ENCODE measurements at places on chromosomes 2 and 18.

GRCh38 chr2:40814616-40815015 is 362.7 kb upstream of the SLC8A1 start:
- DNase-seq, result no peak

DNA sequence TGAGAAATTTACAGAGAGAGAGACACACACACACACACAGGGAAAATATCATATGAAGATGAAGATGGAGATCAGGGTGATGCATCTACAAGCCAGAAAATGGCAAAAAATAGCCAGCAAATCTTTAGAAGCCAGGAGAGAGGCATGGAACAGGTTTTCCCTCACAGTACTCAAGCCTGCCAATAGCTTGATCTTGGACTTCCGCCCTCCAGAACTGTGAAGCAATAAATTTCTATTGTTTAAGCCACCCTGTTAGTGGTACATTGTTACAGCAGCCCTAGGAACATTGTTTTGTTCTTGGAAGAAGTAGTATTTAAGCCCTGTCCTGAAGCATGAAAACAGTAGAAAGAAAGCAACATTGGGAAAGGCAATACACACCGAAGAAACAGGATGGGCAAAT is 292.0 kb upstream of the LRP1B start:
- DNase-seq, result no peak

GRCh38 chr2:233242231-233242927 is 9.1 kb upstream of the ATG16L1 start:
- DNase-seq, result no peak

DNA sequence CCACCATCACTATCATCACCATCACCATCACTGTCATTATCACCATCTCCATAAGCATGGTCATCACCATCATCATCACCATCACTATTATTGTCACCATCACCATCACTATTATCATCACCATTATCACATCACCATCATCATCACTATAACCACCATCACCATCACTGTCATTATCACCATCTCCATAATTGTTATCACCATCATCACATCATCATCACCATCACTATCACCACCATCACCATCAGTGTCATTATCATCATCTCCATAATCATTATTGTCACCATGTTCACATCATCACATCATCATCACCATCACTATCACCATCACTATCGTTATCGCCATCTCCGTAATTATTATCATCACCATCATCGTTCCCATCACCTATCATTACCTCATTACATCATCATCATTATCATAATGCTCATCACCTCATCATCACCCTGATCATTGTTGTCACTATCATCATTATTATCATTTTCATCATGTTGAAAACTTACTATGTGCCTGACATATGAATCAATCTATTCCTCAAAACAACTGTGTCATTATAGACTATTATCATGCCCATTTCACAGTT is 280.3 kb upstream of the HS6ST1 start:
- DNase-seq, result no peak

DNA sequence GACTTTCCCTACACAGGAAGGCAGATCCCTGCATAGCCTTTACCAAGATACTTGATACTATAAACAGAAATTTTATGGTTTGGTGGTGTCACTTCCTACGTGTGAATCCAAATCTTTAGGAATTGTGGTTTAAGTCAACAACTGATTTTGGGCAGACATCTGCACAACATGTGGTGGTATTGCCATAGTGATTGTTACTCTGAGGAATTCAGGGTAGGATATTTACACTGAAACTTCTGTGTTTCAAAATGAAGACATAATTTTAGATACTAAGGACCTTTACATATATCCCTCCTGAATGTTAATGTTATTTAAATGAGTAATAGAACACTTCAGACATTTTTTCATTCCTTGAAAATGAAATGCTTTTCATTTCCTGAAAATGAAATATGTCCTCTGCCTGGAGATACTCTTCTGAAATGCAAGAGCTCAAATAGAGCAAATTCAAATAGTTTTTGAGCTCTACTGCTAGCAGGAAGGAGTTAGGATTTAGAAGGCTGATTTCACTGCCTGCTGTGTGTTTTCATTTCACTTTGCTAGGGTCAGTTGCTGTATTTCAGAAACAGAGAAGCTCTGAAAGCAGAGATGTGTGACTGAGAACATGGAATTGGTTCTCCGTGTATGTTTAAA is 77.2 kb downstream of the MDH1 start:
- DNase-seq, result no peak

- no peak for DNase-seq
Observed at GRCh38 chr2:149160195-149160594, 121.7 kb downstream of the LYPD6B start.

GRCh38 chr18:65464361-65464760 is 286.5 kb upstream of the CDH7 start:
- no peak for DNase-seq

DNA sequence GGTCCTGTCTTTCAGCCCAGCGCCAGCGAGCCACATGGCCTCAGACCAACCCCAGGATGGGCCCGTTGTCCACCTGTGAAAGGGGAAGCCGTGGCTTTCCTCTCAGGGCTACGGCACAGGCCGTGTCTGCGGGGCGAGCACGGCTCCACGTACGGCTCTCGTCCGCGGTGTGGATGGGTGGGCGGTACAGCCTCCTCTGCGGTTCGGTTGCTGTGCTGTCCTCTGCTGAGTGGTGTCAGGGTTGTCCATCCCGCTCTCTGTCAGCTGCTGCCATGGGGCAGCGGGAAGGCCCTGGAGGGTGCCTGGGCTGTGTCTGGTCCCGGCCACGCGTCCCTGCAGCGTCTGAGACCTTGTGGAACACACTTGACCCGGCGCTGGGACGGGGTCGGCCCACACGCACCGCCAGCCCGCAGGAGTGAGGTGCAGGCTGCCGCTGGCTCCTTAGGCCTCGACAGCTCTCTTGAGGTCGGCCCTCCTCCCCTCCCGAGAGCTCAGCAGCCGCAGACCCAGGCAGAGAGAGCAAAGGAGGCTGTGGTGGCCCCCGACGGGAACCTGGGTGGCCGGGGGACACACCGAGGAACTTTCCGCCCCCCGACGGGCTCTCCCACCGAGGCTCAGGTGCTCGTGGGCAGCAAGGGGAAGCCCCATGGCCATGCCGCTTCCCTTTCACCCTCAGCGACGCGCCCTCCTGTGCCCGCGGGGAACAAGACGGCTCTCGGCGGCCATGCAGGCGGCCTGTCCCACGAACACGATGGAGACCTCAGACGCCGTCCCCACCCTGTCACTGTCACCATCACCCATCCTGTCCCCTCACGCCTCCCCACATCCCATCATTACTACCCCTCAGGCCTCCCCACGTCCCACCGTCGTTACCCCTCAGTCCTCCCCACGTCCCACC is 128.7 kb downstream of the NFATC1 start:
- DNase-seq, result no peak

- no peak for DNase-seq
Observed at GRCh38 chr2:20229322-20230113, 4.6 kb upstream of the SDC1 start.

- peak; percentile 33 for DNase-seq
Observed at GRCh38 chr2:119659601-119660342, 19.2 kb upstream of the TMEM177 start.

DNA sequence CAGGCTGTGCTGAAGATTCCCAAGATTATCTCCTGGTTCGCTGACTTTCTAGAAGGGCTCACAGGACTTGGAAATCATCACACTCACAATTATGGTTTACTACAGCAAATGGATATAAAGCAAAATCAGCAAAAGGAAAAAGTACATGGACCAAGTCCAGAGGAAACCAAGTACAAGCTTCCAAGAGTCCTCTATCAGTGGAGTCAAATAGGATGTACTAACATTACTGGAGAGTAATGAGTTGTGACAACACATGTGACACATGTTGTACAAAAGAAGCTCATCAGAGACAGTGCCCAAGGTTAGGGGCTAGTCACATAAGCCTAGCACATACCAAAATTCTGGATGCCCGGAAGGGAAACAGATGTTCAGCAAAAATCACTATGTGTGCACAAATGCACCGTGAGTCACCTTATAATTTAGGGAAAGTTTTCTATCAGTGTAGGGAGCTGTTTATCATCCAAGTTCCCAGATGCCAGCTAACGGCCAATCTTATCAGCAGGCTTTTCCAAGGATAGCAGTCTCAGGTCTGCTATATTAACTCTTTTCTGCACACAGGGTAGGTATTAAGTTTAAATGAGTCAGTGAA is 9.5 kb downstream of the TMEM237 start:
- no peak for DNase-seq

- no peak for DNase-seq
Observed at GRCh38 chr2:75102011-75102410, 97.3 kb downstream of the TACR1 start.
